ENCODE measurements at places on chromosomes 2 and 18. TPM values are rescaled to one million over a fixed set of nuclear protein-coding genes. Genes with fewer than 3 reads are reported as not detected.

The CFAP65 gene
- not detected for total RNA-seq

The RMDN2 gene
- total RNA-seq = 3.1 TPM

The HAT1 gene
- total RNA-seq = 151 TPM

The PIKFYVE gene
- total RNA-seq = 12.0 TPM

The SAP130 gene
- total RNA-seq = 12.7 TPM

The CIB4 gene
- total RNA-seq = not detected

The CELF4 gene
- not detected for total RNA-seq

The DQX1 gene
- total RNA-seq = not detected

The SLC9A4 gene
- total RNA-seq = not detected

The GALNT14 gene
- total RNA-seq = 0.20 TPM

The CDH19 gene
- not detected for total RNA-seq

The SCYGR2 gene
- not detected for total RNA-seq

The RBKS gene
- 4.9 TPM for total RNA-seq

The FANCL gene
- total RNA-seq = 52.8 TPM

The FKBP1B gene
- total RNA-seq = 6.6 TPM

The TXNDC2 gene
- 1.6 TPM for total RNA-seq

The MYCN gene
- not detected for total RNA-seq

The PSTPIP2 gene
- 0.76 TPM for total RNA-seq

The EVX2 gene
- not detected for total RNA-seq

The HRH4 gene
- total RNA-seq = not detected

The OXER1 gene
- not detected for total RNA-seq

The SULT1C4 gene
- total RNA-seq = not detected

The TMEM185B gene
- 32.6 TPM for total RNA-seq

The MROH2A gene
- total RNA-seq = not detected

The NT5DC4 gene
- not detected for total RNA-seq

The KIF1A gene
- total RNA-seq = not detected

The ACKR3 gene
- total RNA-seq = 2.7 TPM

The ATIC gene
- total RNA-seq = 9.8 TPM

The ARHGAP15 gene
- total RNA-seq = not detected

The ARL6IP6 gene
- 66.7 TPM for total RNA-seq

The SATB2 gene
- total RNA-seq = 7.8 TPM

The ATP6V1C2 gene
- total RNA-seq = not detected

The RUFY4 gene
- not detected for total RNA-seq

The LMAN2L gene
- 53.1 TPM for total RNA-seq

The DYSF gene
- 0.81 TPM for total RNA-seq

The UGT1A1 gene
- total RNA-seq = not detected

The CXCR1 gene
- not detected for total RNA-seq

The MALT1 gene
- total RNA-seq = 92.5 TPM

The SLC4A5 gene
- not detected for total RNA-seq

The RFTN2 gene
- 0.10 TPM for total RNA-seq

The PRPF40A gene
- 105 TPM for total RNA-seq

The STPG4 gene
- not detected for total RNA-seq

The LHCGR gene
- total RNA-seq = not detected

The MC2R gene
- total RNA-seq = not detected

The STRN gene
- total RNA-seq = 15.5 TPM

The LBX2 gene
- 1.6 TPM for total RNA-seq

The TEX51 gene
- not detected for total RNA-seq

The UGT1A3 gene
- total RNA-seq = not detected

The AQP12A gene
- not detected for total RNA-seq

The CCDC148 gene
- total RNA-seq = 0.79 TPM

The AKAIN1 gene
- total RNA-seq = not detected

The TBR1 gene
- total RNA-seq = not detected

The MGAT4A gene
- not detected for total RNA-seq
